ENCODE measurements at places on chromosomes 2 and 18.

DNA sequence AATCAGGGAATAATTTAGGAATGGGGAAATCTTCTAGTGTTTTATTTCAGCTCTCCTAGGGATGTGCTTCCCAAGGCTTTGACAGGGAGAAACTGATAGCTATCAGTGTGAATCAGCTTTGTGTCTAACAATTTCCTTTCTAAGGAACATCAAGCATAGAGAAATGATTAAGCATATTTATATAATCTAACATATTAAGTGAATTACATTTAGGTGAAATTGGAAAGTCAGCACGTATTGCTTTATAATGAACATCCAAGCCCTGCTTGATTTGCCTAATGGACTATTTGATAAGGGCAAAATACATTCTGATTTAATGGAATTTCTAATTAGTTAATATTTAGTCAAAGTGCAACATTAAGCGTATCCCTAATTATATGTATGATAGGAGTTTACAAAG is 19.5 kb upstream of the TSPYL6 start:
- DNase-seq: no peak

- DNase-seq: no peak
Measured at GRCh38 chr2:103293742-103294077, 531.9 kb downstream of the TMEM182 start.

DNA sequence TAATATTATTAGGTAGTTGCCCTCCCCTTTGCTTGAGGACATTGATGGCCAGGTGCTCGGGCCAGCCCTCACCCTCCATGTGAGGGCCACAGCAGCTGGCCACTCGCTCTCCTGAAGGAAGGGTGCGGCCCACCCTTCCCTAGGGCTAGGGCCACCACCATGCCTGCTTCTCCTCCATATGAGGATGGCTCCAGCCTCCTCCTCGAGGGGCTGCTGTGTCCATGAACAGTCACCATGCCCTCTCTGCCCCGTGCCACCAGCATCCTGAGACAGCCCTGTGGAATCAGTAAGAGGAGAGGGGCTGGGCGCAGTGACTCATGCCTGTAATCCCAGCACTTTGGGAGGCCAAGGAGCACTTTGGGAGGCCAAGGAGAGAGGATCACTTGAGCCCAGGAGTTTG is 2.4 kb downstream of the GPR17 start:
- no peak for DNase-seq

- DNase-seq: no peak
Measured at GRCh38 chr2:158666969-158667368, 128.1 kb upstream of the DAPL1 start.

DNA sequence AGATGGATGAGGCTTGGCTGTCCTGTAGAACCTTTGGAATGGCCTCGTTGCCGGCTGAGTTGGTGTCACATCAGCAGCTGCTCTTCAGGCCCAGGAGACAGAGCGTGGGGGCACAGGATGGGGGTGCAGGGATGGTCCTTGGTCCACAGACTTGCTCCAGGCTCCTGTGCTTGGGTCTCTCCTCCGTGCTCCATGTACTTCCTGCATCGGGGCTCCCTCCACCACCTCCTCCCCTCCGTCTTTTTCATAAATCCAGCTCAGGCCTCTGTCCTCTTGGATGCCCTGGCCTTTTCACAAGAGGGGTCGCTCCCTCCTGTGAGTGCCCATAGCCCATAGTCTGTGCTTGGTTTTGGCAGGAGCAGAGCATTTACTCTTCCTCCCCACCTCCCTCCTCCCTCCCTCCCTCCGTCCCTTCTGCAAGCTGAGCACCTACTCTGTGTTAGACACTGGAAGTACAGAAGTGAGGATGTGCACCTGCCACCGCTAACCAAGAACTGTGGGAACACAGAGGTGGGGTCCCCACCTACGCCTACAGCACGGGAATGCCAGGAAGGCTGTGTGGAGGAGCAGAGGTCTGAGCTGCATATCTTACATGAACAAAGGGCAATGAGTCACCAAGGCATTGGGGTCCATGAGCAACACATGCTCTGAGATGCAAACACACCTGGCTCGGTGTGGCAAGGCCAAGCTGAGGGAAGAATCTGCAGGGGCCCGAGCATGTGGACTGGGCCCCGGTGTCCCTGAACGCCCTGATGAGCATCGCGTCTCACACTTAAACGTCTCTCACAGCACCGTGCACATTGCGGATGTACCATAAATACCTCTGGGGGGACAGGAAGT is 458.7 kb upstream of the HS6ST1 start:
- DNase-seq: no peak

DNA sequence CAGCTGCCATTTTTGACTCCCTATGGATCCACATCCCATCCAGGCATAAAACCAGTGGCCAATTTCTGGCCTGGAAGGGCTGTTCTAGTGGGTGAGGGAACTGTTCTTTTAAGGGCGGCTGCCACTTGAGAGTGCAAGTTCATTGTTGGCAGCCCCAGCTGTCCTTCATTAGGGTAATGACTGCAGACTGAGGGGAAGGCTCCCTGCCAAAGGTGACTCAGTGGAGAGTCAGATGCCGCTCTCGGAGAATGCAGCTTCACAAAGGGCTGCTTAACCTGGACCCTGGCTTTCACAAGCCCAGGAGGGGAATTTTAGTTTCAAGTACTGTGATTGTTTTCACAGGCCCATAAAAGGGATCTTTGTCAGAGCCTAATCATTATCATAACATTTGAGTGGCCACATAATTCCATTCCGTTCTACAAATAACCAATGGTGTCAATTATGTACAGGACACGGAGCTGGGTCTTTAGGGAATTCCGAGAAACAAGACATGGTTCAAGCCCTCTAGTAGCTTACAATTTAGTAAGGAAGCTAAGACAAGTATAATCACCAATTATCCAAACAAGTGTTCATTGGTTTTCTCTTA is 235.7 kb downstream of the CDCA7 start:
- peak; percentile 73 for DNase-seq

GRCh38 chr2:140257692-140258300 is 1477.6 kb upstream of the NXPH2 start:
- DNase-seq: no peak

- no peak for DNase-seq
Measured at GRCh38 chr2:191693778-191694177, 15.8 kb downstream of the NABP1 start.

DNA sequence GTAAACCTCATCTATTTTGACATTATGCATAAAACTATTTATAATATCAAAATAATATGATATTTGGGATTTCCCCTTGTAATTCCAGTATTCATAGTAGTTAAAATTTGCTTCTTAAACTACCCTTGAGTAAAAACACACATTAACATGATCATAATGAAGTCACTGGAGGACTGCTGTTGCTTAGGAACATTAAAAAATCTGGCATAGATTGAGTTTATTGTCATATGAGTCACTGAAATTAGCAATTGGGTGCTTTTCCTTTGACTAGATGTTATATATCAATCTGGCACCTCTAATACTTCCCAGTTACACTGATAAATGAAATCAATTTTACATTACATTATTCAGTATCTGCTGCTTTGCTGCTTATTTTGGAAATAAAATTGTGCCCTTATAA is 57.0 kb upstream of the ZC3H15 start:
- DNase-seq: no peak

DNA sequence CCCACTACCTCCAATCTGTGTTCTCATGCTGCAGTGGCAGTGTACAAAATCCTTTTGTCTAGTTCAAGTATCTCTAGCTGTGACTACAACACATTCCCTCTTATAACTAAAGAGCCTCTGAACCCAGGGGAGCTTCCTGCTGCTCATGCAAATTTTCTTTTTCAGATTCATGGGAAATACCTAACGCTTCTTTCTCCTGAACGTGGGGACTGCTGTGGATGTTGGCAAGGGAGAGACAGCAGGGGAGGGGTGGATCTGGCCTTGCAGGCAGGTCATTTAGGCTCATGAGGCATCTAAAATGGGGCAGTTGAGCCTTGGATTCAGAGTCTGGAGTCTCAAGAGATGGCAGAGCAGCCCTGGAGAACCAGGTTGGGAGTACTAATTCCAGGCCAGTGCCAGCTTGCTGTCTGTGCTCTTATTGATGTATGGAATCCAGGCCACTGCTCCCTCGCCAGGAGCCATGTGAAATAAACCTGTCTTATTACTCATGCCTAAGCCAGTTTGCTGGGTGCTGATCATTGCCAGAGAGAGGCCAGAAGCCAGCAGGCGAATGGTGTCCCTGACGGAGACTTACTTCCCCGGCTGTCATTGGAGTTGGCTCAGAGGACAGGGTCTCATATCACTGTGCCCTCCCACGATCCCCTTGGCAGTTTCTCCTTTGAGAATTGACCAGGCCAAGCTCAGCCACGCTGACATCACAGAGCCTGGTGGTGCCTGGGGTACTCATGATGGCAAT is 29.2 kb upstream of the TNP1 start:
- DNase-seq: no peak

GRCh38 chr2:190718652-190719526 is 70.0 kb downstream of the NAB1 start:
- no peak for DNase-seq

All from HAP-1 (cell line).